GOT3 (cell line): ENCODE measurements at places on chromosomes 2 and 18.

DNA sequence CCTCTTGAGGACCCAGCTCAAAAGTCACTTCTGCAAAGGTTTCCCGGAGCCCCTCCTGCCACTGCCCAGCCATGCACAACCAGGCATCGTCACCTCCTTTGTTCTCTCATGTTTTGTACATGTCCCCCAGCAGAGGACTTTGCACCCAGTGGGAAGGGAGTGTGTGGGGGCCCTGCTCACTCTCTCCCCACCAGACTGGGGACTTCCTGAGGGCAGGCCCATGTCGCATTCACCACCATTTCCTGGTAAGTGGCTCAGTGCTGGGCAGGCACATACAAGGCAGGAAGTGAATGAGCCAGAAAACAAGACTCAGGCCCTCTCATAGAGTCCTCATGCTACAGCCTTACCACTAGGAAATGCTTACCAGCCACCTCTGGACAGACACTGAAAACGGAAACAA, 18.9 kb downstream of the MRPL35 start:
- DNase-seq: no peak

GRCh38 chr18:29188760-29189159, 1011.8 kb upstream of the CDH2 start:
- DNase-seq: no peak

- no peak for DNase-seq
Observed at GRCh38 chr2:191526536-191526935, 151.4 kb upstream of the NABP1 start.

DNA sequence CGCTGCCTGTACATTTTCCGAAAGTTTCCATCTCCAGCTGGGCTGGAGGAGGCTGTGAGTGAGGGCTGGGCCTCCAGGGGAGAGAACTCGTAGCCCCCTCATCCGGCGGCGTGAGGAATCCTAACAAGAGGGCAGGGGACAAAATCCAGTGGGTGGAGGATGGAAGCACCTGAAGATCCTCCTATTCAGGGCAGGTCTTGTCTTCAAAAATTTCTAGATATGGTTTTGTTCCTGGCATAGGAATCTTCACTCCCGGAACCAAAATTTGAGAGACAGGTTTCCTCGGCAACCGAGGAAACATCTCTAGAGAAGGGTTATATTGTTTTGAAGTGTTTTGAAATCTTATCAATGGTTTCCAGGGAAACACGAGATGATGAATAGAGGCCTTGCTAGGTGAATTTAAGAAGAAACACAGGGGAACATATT, 136.7 kb downstream of the SH3BP4 start:
- no peak for DNase-seq

GRCh38 chr2:174327841-174328113, 7.0 kb upstream of the SP9 start:
- no peak for DNase-seq

DNA sequence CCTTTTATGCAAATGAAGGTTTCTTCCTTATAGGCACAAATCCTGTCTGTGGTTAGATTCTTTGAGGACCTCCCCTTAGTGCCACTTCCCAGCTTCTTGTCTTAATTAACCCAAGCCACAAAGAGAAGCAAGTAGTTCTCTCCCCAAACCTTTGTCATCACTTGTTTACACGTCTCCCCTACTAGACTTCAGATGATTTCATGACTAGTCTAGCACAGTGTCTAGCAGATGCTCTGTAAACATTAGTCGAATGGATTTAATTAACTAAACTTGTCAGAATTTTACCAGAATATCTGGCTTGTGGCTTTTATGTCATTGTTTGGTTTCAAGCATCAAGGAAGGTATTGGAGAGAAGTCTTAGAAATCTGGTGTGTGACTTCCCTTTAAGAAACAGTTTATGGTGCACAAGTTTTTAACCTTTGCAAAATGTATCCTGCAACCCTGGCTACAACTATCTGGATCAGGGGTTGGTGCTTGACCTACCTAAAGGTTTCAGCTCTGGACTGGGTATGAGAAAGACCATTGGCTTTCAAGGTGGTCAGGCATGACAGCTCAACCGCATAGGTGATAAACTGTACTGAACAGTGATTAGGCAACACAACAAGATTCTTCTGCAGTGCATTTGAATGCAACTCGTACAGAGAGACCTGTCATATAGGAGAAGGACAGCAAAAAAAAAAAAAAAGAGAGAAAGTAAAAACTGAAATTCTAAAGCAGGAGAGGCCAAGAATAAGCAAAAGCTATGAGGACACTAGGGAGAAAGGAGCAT, 93.2 kb upstream of the CCDC150 start:
- DNase-seq: no peak

DNA sequence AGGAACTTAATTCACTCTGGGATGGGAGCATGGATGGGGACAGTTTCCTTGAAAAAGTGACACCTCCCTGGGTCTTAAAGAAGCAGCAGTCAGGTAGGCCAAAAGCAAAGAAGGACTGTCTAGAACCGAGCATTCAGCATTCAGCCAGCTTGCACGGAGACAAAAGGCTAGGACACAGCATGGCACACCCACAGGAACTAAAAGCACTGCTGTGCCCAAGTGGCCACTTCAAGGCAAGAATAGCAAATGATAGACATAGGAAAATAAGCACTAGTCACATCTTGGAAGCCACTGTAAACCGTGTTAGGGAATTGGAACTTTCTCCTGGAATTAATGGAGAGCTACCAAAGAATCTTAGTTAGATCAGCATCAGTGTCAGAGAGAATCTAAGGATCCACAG, 47.0 kb downstream of the LRP2 start:
- no peak for DNase-seq

- DNase-seq: no peak
Observed at GRCh38 chr2:152718909-152719645, 657 bp downstream of the ARL6IP6 start.

DNA sequence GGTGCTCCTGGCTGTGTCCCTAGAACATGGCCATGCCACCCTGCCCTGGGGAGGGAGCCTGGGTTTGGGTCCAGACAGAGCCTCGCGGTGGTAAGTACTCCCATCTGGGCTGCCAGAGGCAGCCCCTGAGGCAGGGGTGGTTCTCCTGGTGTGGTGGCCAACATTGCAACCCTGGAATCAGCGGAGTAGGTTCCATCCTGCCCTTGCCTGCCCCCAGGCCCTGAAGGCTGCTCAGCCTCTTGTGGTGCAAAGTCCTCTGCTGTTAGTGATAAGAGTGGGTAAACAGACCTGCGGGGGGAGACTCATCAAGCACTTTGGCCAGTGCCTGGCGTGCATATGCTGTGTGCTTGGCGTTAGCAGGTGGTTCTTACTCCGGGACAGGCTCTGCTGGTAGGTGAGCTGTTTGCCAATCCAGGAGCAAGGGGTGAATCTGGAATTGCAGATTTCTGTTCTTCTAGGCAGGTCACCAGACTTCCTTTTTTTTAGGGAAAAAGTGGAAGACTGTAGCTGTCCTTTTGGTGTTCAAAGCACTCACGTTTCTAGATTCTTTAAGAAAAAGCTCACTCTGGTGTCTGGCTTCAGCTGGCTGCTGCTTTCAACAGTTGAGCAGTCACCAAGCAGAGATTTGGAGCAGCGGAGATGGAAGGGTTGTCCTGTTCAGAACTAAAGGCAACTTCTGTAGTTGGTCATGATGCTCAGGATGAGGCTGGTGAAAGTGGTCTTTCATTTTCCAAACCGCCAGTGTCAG, 3.2 kb downstream of the CNNM3 start:
- no peak for DNase-seq

DNA sequence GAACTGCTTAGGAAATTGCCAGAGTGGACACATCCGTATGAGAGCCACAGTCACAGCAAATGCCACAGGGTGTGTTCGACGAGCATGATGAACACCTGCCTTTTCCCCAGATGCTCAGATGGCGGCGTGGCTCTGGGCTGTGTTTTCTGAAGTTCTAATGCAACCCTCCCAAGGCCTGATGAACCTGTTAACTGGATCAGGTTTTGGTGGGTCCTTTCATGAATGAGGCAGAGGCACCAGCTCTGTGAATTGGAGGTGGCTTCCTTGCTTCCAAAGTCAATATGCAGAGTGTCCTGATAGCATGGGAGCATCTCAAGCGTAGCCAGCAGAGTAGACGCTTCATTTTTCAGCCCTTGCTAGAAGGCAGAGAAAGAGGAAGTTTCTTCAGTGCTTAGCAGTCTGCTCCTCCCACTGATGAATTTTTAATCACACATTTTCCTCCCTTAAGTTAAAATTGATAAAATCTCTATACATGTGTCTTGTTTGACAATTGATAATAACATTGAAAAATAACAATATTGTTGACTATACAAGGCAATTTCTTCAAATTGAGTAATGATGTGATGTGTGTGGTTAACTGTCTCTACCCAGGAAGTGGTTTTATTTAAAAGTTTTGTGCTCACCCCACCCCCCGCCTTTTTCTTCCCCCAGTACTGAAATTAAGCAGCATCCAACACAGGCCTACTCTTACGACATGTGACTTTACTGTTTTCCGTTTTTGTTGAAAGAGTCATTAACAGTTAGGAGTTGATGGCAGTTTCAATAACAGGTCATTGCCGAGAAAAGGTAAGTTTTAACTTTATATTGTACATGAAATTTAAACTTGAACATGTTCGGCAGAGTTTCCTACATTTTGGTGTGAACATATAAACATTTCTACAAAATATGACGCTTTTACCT, at the start of gene ARHGAP15:
ARHGAP15 (plus strand) TSS at position 739 of the 900 bp plus-strand sequence.
- no peak for DNase-seq

DNA sequence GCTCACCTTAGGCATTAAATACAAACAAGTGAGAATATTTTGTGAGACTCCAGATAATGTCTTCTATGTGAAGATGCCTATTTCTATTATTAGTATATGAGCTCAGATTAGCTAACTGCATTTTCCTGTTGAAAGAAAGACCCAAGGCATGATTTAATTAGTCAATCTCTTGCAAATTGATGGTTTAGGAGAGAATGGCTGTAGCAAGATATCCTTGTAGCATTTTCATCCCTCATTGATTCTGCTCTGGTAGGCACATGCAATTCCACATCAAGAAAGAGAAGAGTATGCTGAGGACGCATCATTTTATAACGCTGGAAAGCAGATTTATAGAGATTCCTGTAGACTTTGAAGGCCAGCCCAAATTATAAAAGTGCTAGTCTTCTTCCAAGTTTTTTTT, 332.0 kb downstream of the SOX11 start:
- no peak for DNase-seq

DNA sequence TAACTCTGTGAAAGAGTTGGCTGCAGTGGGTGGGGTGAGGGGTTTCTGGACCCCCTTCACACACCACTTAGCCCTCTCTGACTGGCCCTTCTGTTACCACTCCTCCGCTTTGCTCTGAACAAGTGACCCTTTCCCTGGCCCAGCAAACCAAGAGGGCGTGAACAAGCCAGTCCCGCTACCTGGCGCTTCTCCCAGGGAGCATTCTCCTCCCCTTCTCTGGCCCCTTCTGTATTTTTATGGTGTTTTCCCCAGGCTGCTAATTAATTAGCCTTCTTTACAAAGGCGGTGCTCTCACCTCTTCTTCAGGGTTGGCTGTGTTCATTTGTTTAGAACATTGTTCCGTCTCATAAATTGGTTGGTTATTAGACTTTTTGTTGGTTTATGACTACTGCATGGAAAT, 180.1 kb downstream of the MGAT5 start:
- no peak for DNase-seq

- no peak for DNase-seq
Observed at GRCh38 chr2:201930831-201931230, 102.8 kb upstream of the FZD7 start.

DNA sequence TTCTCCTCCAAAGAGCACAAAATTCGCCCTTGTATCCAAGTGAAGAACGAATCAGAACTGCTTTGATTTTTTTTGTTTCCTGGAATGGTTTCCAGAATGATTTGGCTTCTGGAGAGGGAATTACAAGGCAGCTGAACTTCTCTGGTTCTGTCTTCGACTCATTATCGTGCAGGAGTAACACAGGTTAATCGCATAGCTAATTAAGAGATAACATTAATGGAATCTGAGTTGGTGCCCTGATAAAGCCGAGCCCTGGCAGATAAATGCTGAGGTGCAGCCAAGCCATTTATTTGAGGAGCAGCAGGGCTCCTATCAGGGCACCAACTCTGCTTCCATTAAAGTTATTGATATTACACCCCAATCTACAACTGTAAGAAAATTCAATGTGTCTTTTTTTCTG, 433.7 kb downstream of the ZNF521 start:
- DNase-seq: no peak

- no peak for DNase-seq
Observed at GRCh38 chr2:186503827-186504606, 18.0 kb downstream of the ZC3H15 start.

GRCh38 chr2:195532255-195532627, 124.8 kb upstream of the SLC39A10 start:
- DNase-seq: no peak

DNA sequence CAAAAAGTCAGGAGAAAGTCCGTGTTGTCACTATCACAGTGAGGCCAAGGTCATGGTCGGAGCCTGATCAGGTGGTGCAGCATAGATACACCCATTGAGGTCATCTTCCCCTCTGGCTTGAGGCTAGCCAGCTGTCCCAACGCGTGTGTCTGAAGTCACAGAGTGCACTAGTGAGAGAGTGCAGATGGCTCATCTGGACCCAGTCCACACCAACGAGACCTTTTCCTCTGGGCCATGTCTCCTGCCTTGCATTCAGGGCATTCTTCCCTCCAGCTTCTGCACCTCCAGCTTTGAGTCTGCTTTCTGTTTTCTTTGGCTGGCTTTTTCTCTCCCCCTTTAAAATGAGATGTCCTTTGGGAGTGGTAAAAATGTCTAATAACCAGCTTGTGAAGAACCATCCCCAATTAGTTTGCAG, 146.9 kb downstream of the TDRD15 start:
- no peak for DNase-seq
